ENCODE measurements at places on chromosomes 6 and 20. TPM values are rescaled to one million over a fixed set of nuclear protein-coding genes. Genes with fewer than 3 reads are reported as not detected.

GRCh38 chr6:90905351-90905750 is 318.5 kb upstream of the MAP3K7 start:
- no peak for DNase-seq

HLA-DOA gene
- 1.2 TPM for total RNA-seq

DNA sequence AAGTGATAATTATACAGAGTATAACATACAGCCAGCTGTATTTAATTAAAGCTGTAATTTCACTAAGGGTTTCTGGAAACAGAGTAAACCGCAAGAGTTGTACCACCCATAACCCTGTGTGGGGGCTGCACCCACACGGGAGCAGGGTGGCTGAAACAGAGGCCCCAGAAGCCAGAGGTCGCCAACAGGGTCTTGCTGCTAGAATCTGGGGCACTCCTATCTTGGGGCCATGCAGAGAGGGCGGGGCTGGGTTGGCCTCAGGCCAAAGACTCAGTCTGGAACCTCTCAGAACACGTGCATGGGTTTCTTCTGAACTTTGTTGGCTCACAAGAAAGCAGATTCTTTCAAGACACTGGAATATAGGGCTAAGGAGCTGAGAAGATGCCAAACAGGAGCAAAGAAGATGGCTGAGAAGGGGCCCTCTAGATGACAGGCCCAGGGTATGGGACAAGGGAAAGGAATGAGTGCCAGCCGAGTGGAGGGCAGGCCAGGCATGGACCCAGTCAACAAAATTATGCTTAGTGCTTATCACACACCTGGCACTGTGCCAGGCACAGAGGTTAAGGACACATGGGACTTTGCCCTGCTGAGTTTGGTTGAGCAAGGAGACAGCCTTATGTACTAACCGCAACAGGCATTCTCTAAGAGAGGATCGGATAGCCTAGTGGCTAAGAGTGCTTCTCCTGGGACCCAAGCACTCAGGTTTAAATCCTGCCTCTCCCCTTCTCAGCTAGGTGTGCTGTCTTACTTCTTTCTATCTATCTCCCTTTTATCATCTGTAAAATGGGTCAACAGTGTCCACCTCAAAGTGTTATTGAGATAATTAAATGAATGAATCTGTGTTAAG is 96.6 kb upstream of the FOXP4 start:
- peak; percentile 62 for DNase-seq

IL17F gene
- not detected for total RNA-seq

GRCh38 chr20:22629927-22630326 is 45.6 kb upstream of the FOXA2 start:
- no peak for DNase-seq

DNA sequence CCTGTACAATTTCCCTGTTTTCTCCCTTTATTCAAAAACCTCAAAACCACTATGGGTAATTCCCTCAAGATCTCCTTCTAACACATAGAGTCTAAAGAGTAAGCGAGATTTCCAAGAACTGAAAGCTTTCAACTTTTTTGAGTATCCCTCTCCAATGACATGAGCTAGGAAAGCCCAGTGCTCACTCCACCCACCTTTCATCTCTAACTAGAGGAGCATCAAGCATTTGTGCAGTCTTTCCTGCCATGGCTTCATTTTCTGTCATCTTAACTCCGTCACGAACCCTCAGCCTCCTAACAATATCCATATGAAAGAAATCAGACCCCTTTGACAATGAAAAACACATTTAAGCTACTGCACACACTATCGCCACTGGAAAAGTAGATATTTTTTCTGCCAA is 91.9 kb upstream of the SUPT3H start:
- DNase-seq, result no peak

DNA sequence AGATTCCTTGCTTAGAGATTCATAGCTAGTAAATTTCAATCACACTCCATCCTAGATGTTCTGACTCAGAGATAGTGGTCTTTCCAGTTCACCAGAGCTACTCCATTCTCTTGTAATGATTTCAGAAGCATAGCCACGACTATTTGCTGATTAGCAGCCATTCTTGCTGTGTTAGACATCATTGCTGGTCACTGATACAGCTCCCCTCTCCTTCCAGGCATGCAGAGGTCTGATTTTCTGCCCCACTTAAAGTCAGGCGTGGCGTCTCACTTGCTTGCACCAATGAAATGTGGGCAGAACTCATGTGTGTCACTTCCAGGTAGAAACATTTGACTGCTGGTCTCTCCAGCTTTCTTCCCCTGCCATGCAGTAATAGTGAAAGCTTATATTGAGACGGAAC is 168.9 kb upstream of the JARID2 start:
- no peak for DNase-seq

GRM4 gene
- not detected for total RNA-seq

DNA sequence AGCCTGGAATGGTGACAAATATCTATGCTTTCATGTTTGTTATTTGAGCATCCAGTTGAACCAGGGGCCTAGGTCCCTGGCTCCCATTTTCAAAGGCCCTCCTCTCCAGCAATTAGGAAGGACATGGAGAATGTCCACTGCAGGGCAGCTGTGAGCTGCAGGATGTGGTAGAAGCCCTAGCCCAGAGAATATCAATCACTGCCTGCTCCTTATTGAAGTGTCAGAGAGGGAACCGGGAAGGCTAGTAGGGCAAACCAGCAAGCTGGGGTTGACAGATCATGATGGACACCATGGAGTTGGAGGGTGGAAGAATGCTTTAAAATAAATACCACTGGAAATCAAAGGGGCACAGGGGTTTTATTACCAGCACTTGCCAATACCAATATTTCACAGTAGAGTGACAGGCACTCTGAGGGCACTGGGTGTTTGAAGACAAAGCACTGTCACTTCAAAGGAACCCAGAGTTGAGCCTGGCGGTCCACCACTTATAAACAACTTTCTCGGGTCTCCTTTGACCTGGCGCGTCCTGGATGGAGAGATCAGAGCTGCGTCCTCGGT is 47.7 kb downstream of the ZNF831 start:
- no peak for DNase-seq

DNA sequence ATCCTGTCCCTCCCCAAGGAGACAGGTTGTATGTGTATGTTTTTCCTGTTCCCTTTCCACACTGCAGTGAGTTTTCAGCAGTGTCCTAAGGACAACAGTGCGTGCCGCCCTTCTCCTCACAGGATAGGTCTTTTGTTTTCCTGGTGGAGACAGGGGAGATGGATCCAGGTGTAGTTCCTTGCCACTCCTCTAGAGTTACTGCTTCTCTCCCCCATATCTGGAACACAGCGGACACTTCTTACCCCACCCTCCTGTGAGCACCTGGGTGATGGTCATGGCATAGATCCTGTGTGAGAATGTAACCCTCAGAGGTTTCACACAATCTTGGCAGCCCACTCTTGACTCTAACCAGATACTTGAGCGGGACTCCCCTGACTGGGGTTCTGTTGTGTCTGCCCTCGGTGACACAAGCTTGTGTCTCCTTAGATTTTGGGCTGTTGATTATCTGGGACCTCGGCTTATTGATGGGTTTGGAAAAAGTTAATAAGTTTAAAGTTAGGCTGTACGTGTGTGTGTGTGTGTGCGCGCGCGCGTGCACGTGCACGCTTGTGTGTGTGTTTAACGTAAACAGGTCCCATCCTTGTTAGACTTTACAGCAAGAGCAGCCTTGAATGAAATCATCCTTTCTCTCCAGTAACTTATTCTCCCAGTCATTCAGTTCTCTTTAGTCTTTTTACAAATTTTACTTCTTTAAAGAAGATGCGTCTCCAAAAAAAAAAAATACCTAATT is 131.3 kb upstream of the EDN1 start:
- no peak for DNase-seq

POM121L2 gene
- not detected for total RNA-seq

- peak; percentile 59 for DNase-seq
Observed at GRCh38 chr6:149925253-149925973, 2.5 kb upstream of the RAET1G start.

- DNase-seq, result no peak
Observed at GRCh38 chr6:7268816-7269555, 44.0 kb downstream of the SSR1 start.

TMEM14A gene
- 8.4 TPM for total RNA-seq

GRCh38 chr6:133590814-133591213 is 298.1 kb upstream of the TCF21 start:
- DNase-seq, result no peak

ARMC12 gene
- not detected for total RNA-seq

DNA sequence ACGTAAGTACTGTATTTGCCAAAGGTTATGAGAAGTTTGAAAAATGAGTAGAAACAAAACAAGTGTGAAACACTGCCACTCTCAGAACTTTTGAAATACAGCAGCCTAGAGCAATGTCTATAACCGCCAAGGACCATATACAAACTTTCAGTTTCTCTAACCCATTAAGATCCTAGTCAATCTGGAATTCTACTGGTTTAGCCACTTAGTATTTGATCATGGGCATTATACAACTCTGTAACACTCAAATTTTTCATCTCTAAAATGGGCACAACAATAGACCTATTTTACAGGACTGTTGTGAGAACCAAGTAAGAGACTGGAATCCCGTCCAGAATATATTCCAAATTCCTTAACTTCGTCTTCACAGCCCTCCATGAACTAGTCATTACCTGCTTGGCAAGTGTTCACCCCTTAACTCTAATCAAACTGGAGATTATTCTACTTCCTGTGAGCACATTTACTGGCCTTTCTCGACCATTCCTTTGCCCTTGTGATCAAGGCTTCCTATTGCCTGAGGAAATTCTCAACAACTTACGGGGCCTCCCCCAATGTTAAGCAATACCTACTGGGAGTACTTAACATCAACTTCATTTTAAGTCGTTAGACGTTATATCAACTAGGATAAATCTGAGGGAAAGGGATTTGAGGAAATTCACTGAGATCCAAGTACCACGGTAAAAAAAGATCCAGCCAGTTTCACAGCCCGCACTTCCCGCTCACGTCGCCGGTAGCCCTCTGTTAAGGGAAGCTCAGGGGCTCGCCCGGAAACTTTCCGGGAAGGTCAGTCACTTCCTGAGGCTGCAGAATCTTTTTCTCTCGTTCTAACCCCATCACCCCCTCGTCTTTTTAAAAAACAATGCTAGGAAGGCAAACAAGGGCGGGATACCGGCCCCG is 1.1 kb downstream of the EIF2S2 start:
- no peak for DNase-seq

GRCh38 chr20:48521121-48521520 is 306.7 kb downstream of the PREX1 start:
- DNase-seq, result no peak

GRCh38 chr6:139126255-139126654 is 8.6 kb upstream of the HECA start:
- no peak for DNase-seq
